ENCODE measurements at places on chromosomes 5 and 9.

DNA sequence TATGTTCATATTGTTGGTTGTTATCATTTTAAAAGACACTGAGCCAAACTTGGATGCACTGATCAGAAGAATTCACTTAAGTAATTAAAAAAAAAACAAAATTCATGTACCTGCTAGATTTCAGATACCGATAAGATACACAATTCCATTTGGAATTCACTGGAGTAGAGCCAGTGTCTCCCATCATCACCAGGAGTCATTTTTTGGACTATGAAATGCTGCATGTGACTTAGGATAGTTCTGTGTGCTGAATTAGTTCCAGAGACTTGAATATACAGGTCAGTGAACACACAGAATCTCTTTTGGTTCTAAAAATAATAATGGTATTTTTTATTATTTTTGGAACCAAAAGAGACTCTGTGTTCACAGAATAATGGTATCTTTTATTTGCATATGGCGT is 482.6 kb upstream of the PIK3R1 start:
- no peak for DNase-seq

GRCh38 chr5:56659971-56660370 is 155.4 kb upstream of the MAP3K1 start:
- no peak for DNase-seq

DNA sequence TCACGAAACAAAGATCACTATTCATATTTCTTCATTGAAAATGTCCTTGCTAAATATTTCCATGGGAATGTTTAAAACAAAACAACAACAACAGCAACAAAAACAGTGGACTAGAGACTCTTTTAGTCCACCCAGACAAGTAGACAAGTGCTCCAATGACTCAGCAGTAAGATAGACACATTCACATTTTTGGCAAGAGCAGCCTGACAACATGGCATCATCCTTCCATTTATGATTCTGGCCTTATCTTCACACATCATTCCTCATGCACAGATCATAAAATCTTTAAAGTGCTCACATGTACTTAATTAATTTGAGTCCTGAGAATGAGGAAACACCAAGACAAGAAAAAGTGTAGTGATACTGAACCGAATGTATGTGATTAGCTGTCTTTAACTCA is 132.6 kb upstream of the PDE4D start:
- no peak for DNase-seq

- DNase-seq = no peak
Measured at GRCh38 chr5:125499636-125500332, 753.3 kb upstream of the ZNF608 start.

DNA sequence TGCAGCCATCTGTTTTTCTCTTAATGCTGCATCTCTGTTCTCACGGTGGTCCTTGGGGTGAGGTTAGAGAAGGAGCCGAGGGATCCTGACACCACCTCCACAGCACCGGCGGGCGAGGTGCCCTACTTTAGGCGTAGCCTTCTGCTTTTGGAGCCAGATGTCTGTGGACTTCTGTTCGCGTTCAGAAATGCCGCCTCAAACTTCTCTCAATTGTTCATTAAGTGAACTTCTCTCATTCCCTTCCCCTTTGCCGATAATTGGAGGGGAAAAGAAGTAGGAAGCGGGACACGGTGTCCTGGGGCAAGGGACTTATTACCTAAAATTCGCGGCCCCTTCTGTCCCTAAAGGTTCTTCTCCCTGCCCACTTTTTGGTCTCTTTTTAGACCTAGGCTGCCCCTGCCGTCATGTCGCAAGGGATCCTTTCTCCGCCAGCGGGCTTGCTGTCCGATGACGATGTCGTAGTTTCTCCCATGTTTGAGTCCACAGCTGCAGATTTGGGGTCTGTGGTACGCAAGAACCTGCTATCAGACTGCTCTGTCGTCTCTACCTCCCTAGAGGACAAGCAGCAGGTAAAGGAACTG is 455 bp downstream of the KIF20A start:
- DNase-seq = no peak
